ENCODE measurements at places on chromosomes 11 and 22. TPM values are rescaled to one million over a fixed set of nuclear protein-coding genes. Genes with fewer than 3 reads are reported as not detected.

RBM7 gene
- total RNA-seq, result 42.4 TPM

VPREB1 gene
- not detected for total RNA-seq

APOA4 gene
- total RNA-seq, result not detected

XPNPEP3 gene
- 15.9 TPM for total RNA-seq

ZNRD2 gene
- 39.6 TPM for total RNA-seq

B3GAT1 gene
- 3.1 TPM for total RNA-seq

MPZL3 gene
- total RNA-seq, result 1.0 TPM

FXYD2 gene
- not detected for total RNA-seq

APLNR gene
- not detected for total RNA-seq

ZNF280B gene
- total RNA-seq, result 14.9 TPM

UCP3 gene
- 1.2 TPM for total RNA-seq

WNT7B gene
- total RNA-seq, result not detected

OR10A2 gene
- total RNA-seq, result not detected

CCDC87 gene
- 0.69 TPM for total RNA-seq

TLCD5 gene
- 2.8 TPM for total RNA-seq

RFPL2 gene
- total RNA-seq, result 11.3 TPM

SAAL1 gene
- total RNA-seq, result 21.7 TPM

GANAB gene
- total RNA-seq, result 187 TPM

NPTXR gene
- total RNA-seq, result 0.69 TPM

DMC1 gene
- total RNA-seq, result 0.69 TPM

MMP12 gene
- total RNA-seq, result not detected
